NCI-H748 treated with DMSO at 0.1 percent for 48 hours (cell line): ENCODE measurements at places on chromosomes 4 and X.
A peak's percentile ranks its signal among the peaks of the same experiment; 100 is the strongest.

- no peak for DNase-seq
These were observed 2.4 kb downstream of the MYOZ2 start for GRCh38 chr4:119138046-119138445.

GRCh38 chr4:65249111-65249510 lies 421.2 kb downstream of the EPHA5 start:
- DNase-seq = no peak

- DNase-seq = no peak
These were observed 33.6 kb downstream of the BCOR start for GRCh38 chrX:40064055-40064597.

DNA sequence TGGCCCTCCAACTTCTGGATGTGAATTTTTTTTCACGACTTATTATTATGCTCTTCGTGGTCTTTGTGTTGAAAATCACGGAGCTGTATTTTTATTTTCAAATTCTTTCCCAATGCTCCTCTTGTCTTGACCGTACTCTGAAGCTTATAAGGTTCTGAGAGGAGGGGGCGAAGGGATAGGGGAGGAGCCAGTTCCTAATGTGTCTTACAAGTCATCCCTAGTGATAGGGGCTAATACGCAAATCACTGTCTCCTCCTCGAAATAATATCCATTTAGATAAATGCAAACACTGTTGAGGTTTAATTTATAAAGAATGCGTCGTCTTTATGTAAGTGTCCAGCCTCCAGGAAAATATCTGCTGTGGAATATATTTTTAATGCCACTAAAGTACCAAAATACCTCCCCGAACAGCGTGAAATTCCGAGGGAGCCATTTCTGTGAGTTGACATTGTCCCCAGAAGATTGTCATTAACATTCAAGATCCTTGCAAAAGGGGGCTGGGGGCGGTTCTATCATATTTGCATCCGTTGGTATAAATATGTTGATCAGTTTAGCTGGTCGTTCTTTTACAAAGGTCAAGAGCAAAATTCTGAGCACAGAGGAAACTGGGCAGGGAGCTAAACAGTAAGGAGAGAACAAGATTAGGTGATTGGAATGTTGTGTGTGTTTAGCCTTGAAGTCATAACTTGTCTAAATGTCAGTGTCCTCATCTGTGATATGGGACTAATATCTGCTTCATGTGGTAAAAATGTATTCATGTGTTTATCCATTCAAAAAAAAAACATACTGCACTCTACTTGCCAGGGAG lies 3.7 kb upstream of the FAT1 start:
- DNase-seq = no peak

DNA sequence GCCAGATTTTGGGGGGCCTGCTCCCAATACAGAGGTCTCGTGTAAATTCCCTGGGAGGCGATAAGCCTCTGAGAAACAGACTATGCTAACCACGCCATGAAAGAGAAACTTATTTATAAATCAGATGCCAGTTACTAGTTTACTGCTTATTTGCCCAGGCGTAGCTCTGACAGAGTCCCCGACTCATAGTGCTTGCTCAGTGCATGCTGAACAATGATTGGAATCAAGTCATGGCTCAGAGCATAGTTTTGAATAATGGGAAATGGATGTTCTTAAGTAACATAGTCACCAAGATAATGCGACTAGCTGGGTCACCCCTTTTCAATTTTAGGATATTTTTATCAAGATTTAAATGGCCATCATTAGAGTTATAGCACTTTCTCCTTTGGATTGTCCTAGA lies 39.9 kb downstream of the HTT start:
- DNase-seq = no peak

DNA sequence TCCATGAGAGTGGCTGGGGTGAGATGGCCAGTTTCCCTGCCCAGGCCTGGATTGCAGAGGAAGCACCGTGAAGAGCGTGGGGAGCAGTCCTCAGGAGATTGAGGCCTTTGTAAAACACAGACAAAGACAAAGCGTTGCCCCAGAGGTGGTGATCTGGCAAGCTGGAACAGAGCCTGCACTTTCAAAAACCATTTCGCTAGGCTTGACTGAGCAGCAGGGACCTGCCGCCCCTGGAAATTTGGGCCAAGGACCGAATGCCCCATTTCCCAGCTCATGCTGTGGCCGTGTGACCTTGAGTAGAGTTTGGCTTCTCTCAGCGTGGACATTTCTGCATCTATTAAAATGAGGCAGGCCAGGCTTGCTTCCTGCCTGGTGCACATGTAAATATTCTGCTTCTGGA lies 381.4 kb downstream of the BCOR start:
- DNase-seq = no peak

DNA sequence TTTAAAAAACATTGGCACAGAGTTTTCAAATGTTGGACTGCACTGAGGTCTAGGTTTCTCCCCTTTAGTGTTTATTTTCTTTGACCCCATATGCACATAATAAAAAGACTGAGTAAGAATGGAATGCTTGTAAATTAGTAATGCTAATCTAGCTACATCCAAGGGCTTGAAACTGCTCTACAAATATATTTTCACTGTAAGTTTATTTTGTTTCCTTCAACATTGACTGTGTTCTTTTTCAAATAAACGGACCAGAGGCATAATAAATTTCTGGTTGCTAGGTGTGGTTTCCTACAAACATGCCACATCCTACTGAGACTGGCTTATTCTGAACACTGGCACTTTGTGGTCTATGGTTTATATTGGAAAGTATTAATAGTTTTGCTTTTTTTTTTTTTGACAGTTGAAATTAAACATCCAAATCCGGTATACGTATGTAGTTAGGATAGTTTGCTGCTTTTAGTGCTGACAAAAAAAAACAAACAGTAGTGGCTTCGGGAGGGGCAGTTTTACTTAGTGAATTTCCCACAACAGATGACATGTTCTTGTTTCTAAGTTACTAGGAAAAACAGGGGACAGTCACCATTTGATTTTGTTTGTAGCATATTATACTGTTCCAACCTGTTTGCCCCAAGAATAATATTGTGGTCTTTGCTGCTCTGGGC lies 13.2 kb downstream of the CA5B start:
- peak; percentile 7 for DNase-seq

DNA sequence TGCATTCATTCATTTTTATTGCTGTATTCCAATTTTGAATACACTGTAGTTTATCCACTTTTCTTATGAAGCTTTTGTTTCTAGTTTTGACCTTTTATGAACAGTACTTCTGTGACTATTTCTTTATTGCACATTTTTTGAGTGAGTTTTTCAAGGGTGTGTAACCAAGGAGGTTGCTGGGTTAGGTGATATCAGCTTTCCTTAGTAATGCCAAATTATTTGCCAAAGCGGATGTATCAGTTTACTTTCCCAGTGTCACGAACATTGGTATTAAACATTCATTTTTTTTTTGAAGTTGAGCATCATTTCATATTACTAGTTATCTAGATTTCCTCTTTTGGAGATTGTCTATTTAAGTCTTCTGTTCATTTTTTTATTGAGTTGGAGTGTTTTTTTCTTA lies 32.9 kb downstream of the STIM2 start:
- DNase-seq = no peak

- DNase-seq = no peak
These were observed 16.6 kb downstream of the GPKOW start for GRCh38 chrX:49106930-49107329.

DNA sequence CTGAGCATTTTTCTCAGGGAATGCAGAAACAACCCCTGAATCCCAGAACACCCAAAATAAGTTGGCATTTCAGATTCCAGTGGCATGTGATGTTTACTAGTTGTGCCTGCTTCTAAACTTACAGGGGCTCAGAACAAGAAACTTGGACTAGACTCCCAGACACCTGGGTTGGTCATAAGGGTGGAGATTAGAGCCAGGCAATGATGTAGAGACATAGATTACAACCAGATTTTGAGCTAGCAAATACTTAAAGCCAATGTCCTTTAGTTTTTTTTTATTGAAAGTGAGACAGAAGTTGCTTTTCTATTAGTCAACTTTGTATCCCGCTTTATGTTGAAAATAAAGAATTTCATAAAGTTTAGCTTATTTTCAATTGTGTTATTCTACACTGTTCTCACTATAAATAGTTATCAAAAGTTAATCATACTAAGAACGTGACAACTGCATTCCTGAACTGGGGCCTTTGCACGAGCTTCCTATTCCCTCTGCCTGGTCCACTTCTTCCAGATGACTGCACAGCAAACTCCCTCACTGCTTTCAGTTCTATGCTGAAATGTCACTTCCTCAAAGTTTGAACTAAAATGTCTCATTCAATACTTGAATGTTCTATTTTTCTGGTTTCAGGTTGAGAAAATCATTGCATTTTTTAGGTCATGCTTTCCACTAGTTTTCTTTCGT lies 224.7 kb upstream of the PPP1R2C start:
- no peak for DNase-seq

- DNase-seq = no peak
These were observed 30.1 kb upstream of the KIAA0232 start for GRCh38 chr4:6752486-6752829.

- DNase-seq = no peak
These were observed 156.8 kb downstream of the GRXCR1 start for GRCh38 chr4:43049326-43049725.

DNA sequence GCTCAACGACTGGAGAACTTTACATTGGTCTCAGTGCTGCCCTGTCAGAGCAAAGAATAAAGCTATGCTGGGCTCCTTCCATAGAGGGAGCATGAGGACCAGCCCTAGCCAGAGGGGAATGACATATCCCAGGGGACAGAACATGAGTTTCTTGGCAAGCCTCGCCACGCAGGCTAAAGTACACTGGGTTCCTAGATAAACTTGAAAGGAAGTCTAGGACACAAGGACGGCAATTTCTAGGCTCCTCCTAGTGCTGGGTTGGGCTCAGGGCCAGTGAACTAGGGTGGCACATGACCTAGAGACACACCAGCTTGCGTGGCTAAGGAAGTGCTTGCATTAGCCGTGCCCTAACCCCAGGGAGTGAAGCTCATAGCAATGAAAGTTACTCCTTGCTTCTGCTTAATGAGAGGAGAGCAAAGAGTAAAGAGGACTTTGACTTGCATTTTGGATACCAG lies 141.0 kb downstream of the MAB21L2 start:
- DNase-seq = no peak

DNA sequence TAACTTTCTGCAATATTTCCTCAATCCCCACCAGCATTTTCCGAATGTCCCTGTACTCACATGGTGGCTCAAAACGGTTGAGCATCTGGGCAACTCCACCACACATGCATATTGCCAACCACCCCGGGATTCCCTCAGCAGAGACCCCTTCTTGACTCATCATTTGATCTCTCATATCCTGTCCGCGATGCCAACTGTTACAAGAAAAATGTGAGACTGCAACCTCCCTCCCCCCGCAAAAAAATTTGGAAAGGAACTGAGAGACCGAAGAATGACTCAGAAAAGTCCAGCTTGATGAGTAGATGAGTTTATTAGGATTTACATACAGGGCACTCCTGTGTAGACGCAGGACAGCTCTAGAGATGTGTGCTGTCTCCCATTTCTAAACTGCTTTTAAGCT lies 561.4 kb downstream of the ZIC3 start:
- DNase-seq = no peak

DNA sequence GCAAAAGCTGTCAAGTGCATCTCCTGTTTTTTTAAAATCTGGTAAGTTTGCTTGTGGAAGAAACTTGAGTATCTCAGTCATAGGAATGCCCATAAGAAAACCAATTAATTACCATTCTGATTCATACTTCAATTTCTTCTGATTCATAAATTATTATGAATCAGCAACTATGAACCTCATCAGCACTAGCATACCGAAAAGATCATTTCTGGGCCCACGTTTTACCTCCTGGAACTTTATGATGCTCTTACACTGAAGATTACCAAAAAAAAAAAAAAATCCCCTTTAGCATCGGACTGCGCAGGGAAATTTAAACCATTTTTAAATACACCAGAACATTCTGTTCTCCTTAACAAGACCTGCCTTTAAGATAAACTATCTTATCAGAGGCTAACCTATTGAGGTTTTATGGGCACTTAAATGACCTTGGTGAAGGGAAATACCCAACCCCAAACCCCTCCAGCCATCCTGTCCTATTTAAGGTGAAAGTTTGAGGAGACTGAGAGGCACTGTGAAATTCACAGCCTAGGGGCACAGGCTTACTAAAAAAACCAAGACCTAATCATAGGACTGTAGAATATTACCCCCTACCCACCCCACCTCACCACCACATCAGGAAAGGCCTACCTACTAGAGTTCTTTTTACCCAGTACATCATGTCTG lies 38.2 kb upstream of the ABCG2 start:
- no peak for DNase-seq

- no peak for DNase-seq
These were observed 32.8 kb downstream of the WNK3 start for GRCh38 chrX:54325077-54325476.

DNA sequence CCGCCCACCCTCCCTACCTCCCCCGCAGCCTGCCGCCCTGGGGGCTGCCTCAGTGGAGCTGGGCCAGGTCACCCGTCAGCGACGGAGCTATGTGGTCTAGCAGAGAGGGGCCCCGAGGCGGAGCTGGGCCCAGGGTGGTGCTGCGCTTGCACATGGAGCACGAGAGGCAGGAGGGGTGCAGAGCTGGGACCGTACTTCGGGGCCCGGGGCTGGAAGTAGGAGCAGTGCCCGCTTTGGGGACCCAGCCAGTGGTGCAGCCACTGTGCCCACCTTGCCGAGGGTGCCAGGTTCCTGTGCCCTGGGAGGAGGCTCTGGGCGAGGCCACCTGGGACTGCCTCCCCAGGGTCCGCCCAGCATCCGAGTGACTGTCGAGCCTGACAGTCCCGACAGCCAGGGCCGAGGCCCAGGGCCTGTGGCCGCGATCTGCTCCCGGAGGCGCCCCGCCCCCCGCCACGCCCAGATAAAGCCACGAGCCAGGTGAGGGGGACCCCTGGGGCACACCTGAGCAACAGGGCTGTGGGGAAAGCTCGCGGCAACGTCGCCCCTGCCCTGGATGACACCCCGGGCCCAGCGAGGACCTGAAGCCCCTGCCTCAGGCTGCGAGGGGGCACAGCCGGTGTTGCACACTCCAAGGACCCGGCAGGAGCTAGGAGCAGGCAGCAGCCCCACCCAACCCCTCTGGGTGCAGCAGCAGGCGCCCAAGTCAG lies 117.5 kb downstream of the DNAAF6 start:
- no peak for DNase-seq

DNA sequence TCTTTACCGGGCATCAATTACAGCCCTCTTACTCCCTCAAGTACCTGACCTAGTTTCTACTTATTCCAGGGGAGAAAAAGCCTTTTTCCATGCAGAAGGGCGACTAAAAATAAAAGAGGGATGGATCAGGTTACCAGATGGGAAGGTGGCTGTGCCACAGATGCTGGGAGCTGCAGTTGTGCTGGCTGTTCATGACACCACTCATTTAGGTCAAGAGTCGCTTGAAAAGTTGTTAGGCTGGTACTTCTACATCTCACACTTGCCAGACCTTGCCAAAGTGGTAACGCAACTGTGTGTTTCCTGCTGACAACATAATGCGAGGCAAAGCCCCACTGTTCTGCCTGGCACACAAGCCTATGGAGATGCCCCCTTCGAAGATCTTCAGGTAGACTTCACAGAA lies 148.4 kb upstream of the FGF16 start:
- DNase-seq = no peak
